Tibial nerve (tissue), 4 donors: ENCODE measurements at places on chromosomes 16 and 17. TPM values are rescaled to one million over a fixed set of nuclear protein-coding genes. Genes with fewer than 3 reads are reported as not detected.

The AIPL1 gene
- not detected for total RNA-seq

DNA sequence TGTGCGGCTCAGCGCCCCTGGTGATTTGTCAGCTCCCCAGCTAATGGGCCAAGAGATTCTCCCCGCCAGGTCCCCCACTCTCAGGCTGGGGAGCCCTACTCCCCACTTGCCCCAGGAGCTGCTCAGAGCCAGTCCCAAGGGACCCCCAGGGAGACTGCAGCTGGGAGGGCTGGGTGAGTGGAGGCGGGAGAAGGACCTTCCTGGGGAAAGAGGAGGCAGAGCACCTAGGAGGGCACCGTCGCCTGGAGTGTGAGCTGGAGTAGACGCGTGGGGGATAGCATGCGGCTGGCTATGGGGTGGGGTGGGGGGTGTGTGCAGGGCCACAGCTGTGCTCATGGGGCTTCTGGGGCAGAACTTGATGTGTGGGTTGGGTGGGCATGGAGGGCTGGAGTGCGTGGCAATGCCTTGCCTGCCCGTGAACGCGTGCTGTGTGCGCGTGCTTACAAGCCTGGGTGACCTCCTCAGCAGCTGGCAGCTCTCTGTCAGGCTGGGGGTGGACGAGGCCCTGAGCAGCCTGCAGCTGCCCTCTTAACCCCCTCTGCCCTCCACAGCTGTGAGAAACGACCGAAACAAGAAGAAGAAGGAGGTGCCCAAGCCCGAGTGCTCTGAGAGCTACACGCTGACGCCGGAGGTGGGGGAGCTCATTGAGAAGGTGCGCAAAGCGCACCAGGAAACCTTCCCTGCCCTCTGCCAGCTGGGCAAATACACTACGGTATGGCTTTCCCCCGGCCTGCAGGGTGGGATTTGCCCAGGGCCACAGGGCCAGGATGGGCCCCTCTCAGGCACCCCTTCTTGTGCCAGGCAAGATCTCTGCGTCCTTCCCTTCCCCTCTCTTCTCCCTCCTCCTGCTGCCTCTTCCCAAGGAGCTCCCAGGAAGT lies 12.9 kb downstream of the GJD3 start:
- H3K27ac ChIP-seq, result no peak overlapping the region
- peaks cover 7% of the 10 kb centered on the region for H3K4me1 ChIP-seq
- no peak overlapping the region for H3K4me3 ChIP-seq
- no peaks in the 10 kb centered on the region for H3K36me3 ChIP-seq
- no peak for DNase-seq
- no peaks in the 10 kb centered on the region for H3K27me3 ChIP-seq

DNA sequence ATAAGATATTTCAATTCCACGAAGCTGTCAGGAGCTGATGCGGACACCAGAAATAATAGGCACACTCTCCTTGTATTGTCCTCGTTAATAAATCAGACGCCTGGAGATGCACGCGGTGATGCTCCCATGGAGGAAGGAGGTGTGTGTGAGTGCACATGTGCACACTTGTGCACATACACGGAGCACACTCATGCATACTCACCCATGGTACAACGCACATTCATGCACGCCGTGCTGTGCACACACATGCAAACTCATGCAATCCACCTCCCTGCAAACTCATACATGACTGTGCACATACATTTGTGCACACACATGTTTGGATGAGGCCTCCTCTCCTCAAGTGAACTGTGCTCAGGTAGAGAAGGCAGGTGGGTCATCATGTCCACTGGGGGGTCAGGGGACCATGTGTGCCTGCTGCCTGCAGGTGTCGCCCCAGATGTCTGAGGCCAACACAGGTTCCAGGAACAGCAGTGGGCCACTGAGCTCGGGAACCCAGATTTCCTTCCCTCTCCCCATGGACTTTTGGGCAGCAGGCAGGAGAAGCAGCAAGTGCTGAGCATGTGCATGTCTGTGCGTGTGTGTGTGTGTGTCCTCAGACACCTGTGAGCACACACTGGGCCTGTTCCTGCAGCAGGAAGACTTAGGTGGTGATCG lies 165.3 kb downstream of the SDK2 start:
- H3K36me3 ChIP-seq, result no peaks in the 10 kb centered on the region
- no peaks in the 10 kb centered on the region for H3K4me1 ChIP-seq
- H3K4me3 ChIP-seq, result no peak overlapping the region
- DNase-seq, result no peak
- no peak overlapping the region for H3K27ac ChIP-seq

- H3K36me3 ChIP-seq, result no peaks in the 10 kb centered on the region
- no peak for DNase-seq
- no peak overlapping the region for H3K27ac ChIP-seq
- H3K4me1 ChIP-seq, result no peaks in the 10 kb centered on the region
- no peaks in the 10 kb centered on the region for H3K27me3 ChIP-seq
Measured at GRCh38 chr17:51028176-51028863, 92.3 kb downstream of the SPAG9 start.
